ENCODE measurements at places on chromosomes 16 and 17.

DNA sequence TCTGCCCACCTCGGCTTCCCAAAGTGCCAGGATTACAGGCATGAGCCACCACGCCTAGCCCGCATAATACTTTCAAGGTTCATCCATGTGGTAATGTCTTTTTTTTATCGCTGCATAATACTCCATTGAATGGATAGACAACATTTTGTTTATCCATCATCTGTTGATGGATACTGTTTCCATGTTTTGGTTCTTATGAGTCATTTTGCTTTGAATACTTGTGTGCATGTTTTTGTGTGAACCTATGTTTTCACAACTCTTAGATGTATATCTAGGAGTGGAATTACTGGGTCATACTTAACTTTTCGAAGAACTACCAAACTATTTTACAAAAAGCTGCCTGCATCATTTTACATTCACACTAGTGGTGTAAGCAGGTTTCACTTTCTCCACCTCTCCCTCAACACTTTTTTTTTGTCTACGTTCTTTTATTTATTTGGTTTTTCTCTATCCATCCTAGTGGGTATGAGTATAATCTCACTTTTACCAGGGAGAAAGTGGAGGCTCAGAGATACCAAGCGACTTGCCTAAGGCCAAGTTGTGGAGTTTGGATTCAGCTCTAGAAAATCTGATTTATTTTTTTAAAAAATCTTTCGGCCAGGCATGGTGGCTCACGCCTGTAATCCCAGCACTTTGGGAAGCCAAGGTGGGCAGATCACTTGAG lies 151.2 kb downstream of the CMIP start:
- DNase-seq: no peak

DNA sequence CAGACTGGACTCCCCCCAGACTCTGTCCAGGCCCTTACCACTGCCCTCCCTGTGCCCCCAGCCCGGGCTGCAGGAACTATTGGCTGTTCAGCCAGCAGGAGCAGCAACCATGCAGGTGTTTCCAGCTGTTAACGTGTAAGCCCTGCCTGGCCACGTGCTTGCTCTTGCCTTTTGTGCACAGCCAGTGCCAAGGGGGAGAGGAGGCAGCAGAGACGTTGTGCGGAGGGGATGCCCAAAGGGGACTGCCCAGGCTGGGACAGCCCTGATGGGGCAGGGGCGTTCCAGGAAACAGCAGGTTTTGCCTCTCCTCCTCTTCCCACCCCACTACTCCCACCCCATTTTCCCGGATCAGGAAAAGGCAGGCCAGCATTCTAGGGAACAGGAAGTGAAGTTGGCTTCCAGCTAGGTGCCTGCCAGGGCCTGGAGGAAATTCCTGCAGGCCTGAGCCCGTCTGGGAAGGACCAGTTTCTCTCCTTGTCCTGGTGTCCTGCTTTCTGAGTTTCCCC lies 16.7 kb upstream of the LASP1NB start:
- DNase-seq: no peak

- DNase-seq: no peak
Observed at GRCh38 chr16:47109361-47109760, 34.4 kb downstream of the NETO2 start.

- peak; percentile 48 for DNase-seq
Observed at GRCh38 chr16:83956336-83957289, 3.6 kb downstream of the OSGIN1 start.

- no peak for DNase-seq
Observed at GRCh38 chr17:69706127-69706526, 291.6 kb downstream of the MAP2K6 start.

GRCh38 chr17:44708401-44709263 lies at the start of gene DBF4B:
TSS of gene DBF4B (plus strand) at chr17:44708665. CDS start at chr17:44708821, 156 bp downstream.
- peak; percentile 86 for DNase-seq

DNA sequence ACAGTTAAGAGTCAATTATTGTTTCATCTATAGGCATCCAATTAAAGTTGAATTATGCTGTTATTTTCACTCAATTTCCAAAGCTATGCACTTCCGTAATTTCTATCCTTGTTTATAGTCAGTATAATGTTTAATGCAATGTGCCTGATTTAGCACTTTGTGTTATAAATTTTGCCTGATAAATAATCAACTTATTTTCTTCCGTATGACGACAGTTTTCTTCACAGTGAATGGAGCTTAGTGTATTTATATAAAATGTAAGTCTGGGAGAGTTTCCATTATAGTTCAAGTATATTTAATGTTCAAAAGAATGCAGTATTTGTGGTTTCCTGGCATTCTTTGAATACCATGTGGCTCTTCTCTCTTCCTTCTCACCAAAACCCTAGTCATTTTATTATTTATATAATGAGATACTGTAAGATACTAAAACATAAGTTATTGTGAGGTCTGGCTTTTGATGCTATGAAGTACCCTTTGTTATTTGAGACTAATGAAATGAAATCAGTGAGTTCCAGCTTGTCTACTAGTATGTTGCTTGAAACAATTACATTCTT lies 240.6 kb downstream of the PRKCA start:
- no peak for DNase-seq

DNA sequence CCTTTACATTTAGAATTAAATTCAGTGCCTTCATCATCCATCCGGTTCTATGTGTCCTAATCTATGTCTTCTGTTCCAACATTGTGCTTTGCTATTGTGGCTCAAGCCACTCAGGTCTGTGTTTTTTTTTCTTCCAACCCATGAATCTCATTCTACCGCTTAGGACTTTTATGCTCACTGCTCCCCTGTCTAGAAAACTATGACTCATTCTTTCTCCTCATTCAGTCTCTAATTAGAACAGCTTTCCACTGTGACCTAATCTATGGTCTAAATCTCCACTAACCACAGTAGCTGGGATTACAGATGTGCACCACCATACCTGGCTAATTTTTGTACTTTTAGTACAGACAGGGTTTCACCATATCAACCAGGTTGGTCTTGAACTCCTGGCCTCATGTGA lies 418.7 kb downstream of the KCNJ2 start:
- no peak for DNase-seq

DNA sequence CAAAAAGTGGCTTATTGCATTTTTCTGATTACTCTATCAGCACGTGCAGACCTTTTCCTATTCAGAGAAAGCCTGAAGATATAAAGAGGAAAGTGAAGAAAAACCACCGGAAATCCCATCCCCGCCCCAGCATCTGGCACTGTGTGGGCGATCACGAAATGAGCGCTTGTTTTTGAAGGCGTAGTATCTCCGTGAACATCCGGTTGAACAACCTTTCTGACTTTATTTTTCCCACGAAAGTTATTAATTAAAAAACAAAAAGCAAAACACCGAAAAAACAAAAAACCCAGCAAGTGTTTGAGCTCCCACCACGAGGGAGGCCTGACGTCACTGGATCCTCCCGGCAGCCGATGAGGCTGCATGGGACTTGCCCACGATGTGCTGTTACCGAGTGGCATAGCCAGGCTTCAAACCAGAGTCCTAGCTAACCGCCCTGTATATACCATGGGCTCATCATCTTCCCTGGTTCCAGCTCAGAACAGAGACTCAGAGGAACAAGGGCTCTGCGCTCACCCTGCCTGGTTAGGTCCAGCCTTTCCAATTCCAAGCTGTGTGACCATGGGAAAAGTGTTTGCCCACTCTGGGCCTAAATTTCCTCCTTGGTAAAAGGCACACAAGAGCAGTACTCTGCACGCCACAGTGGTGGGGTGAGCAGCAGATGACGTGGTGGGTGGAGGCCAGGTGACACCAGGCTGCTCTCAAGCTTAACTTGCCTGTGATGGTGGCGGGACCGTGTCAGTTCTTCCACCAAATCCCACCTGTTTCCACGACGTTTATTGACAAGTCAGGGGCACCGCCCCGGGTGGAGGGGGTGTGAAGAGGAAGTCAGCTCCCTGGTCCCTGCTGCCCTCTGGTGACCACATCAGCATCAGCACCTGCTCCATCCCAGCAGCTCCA lies 34.3 kb upstream of the IL21R start:
- DNase-seq: peak; percentile 58

Measured in HFF-Myc (cell line).